ENCODE measurements at places on chromosomes 1 and 21. TPM values are rescaled to one million over a fixed set of nuclear protein-coding genes. Genes with fewer than 3 reads are reported as not detected.
A peak's percentile ranks its signal among the peaks of the same experiment; 100 is the strongest.

The PAQR6 gene
- polyA plus RNA-seq, result 1.3 TPM

The AGMAT gene
- 2.7 TPM for polyA plus RNA-seq

DNA sequence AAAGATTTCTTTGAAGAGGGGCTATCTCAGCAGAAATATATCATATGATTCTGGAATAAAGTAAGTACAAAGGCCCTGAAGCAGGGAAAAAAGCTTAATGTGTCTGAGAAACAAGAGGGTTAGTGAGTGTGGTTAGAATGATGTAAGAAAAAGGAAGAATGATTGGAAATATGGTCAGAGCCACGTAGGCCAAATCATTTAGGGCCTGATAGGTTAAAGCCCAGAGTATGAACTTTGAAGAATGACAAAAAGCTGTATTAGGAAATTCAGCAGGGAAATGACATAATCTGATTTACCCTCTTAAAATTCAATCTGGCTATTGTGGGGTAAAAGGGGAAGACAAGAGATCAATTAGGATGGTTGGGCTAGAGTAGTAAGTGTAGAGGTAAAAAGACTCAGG is 69.0 kb upstream of the MUTYH start:
- H3K4me3 ChIP-seq, result no peak overlapping the region
- DNase-seq, result no peak
- no peaks in the 10 kb centered on the region for H3K27me3 ChIP-seq
- H3K36me3 ChIP-seq, result no peaks in the 10 kb centered on the region
- peaks cover 58% of the 10 kb centered on the region for H3K4me1 ChIP-seq

The FCMR gene
- 931 TPM for polyA plus RNA-seq

GRCh38 chr21:21929789-21930188 is 931.6 kb downstream of the NCAM2 start:
- H3K27me3 ChIP-seq, result no peaks in the 10 kb centered on the region
- no peak for DNase-seq
- no peaks in the 10 kb centered on the region for H3K36me3 ChIP-seq
- no peak overlapping the region for H3K4me3 ChIP-seq
- no peaks in the 10 kb centered on the region for H3K4me1 ChIP-seq

DNA sequence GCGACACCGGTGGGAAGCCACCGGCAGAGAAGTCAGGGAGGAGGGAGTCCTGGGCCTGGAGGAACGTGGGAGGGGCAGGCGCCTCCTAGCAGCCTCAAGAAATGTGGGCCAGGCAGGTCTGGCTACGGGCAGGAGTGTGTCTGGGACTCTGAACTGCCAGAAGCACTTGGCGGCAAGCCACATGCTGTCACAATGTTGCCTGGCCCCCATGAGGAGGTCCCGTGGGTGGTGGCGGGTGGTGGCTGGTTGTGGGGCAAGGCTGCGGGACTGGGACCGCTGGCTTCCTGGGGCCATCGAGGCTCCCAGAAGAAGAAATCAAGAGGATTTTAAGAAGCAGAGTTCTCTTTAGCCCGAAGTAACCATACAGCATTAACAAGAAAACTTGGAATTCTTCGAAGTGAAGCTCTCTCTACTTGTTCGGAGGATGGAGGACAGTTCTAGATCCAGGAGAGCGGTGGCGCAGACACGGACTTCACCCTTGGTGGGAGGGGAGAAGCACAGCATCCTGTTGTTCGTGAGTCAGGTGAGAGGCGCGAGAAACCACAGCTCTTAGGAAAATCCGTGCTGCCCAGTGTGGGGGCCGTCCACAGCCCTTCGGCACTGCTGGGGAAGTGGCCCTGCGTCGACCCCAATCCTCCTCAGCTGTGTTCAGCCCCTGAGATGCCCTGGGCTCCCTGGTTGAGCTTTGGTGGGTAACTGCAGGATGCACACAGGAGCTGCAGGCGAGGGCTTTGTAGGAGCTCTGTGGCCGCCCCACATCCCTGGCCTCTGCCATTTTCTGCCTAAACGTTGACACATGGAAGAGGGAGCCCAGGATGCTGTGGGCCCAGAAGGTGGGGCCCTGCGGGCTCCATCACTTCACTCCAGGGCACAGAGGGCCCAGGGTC is 12.4 kb downstream of the SKI start:
- DNase-seq, result no peak
- peaks cover 18% of the 10 kb centered on the region for H3K4me1 ChIP-seq
- no peaks in the 10 kb centered on the region for H3K27me3 ChIP-seq
- H3K36me3 ChIP-seq, result peaks cover 29% of the 10 kb centered on the region
- no peak overlapping the region for H3K27ac ChIP-seq
- H3K4me3 ChIP-seq, result no peak overlapping the region

- H3K27me3 ChIP-seq, result no peaks in the 10 kb centered on the region
- no peaks in the 10 kb centered on the region for H3K36me3 ChIP-seq
- H3K27ac ChIP-seq, result peak overlapping the region; percentile 80
- H3K4me1 ChIP-seq, result peaks cover 72% of the 10 kb centered on the region
- no peak for DNase-seq
- no peak overlapping the region for H3K4me3 ChIP-seq
These were observed 22.6 kb upstream of the FCRL3 start for GRCh38 chr1:157723157-157723556.

GRCh38 chr1:89523572-89524368 is 859 bp upstream of the LRRC8B start:
- peak; percentile 88 for DNase-seq
- H3K36me3 ChIP-seq, result no peaks in the 10 kb centered on the region
- no peaks in the 10 kb centered on the region for H3K27me3 ChIP-seq
- peaks cover 23% of the 10 kb centered on the region for H3K4me1 ChIP-seq

The CDA gene
- polyA plus RNA-seq, result 0.64 TPM

The SZRD1 gene
- 92.4 TPM for polyA plus RNA-seq

DNA sequence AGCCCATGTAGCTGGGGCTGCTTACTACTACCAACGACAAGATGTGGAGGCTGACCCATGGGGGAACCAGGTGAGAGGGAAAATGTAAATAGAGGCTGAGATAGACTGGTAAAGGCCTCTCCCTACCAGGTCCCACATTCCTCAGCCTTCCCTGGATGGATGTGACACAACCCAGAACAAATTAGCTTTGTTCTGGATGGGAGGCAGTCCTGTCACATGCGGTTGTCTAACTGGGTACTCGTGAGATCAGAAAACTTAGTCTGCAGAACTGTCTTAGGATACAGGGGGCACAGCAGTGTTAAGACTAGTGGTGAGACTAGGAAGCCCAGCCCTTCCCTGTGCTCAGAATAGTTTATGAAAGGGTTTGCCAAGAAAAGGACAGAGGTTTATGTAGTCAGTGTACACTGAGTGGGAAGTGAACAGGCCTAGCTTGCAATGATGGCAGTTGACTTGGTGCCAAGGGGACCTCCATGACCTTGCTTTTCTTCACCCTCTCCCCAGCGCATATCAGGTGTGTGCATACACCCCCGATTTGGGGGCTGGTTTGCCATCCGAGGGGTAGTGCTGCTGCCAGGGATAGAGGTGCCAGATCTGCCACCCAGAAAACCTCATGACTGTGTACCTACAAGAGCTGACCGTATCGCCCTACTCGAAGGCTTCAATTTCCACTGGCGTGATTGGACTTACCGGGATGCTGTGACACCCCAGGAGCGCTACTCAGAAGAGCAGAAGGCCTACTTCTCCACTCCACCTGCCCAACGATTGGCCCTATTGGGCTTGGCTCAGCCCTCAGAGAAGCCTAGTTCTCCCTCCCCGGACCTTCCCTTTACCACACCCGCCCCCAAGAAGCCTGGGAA is 8.4 kb downstream of the MMACHC start:
- DNase-seq, result no peak
- peaks cover 2% of the 10 kb centered on the region for H3K36me3 ChIP-seq
- no peak overlapping the region for H3K27ac ChIP-seq
- no peak overlapping the region for H3K4me3 ChIP-seq
- no peaks in the 10 kb centered on the region for H3K4me1 ChIP-seq
- H3K27me3 ChIP-seq, result no peaks in the 10 kb centered on the region

The TACSTD2 gene
- 0.06 TPM for polyA plus RNA-seq

The LENEP gene
- not detected for polyA plus RNA-seq

The FCER1G gene
- polyA plus RNA-seq, result 10.8 TPM

The C1orf167 gene
- polyA plus RNA-seq, result 0.75 TPM

The STXBP3 gene
- polyA plus RNA-seq, result 28.4 TPM

DNA sequence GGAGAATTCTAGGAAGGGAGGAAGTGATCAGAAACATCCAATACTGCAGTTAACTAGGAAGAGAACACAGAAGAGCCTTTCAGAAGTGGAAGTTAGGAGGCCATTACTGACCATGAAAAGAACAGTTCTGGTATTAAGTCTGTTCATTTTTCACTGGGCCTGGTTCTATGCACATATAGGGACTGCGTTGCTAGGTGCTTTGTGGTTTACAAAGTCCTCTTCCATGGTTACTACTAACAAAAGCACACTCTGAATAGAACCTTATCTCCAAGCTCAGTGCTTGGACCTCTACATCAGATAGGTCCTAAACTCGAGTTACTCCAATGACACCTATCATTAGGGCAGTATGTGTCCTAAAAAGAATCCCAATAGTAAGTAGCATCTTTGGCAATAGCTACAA is 75.4 kb downstream of the RPAP2 start:
- H3K27ac ChIP-seq, result no peak overlapping the region
- no peak for DNase-seq
- no peak overlapping the region for H3K4me3 ChIP-seq

The NOS1AP gene
- not detected for polyA plus RNA-seq

DNA sequence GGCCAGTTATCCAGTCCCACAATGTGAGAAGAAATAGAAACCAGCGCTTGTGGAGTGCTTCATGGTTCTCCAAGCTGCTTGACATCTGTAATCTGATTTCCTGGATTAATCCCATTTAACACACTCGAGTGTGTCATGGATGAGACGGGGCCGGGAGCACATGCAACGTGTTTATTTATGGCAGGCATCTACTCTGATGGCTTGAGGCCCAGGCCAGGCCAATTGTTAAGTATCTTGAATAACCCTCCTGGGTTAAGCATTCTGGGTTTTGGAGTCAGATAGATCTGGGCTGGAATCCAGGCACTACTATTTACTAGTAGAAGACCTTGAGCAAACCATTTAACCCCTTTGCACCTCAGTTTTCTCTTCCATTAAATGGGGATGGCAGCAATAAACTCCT is 37.5 kb upstream of the LAPTM5 start:
- no peak for DNase-seq
- H3K4me1 ChIP-seq, result peaks cover 14% of the 10 kb centered on the region
- no peak overlapping the region for H3K27ac ChIP-seq
- H3K36me3 ChIP-seq, result no peaks in the 10 kb centered on the region

DNA sequence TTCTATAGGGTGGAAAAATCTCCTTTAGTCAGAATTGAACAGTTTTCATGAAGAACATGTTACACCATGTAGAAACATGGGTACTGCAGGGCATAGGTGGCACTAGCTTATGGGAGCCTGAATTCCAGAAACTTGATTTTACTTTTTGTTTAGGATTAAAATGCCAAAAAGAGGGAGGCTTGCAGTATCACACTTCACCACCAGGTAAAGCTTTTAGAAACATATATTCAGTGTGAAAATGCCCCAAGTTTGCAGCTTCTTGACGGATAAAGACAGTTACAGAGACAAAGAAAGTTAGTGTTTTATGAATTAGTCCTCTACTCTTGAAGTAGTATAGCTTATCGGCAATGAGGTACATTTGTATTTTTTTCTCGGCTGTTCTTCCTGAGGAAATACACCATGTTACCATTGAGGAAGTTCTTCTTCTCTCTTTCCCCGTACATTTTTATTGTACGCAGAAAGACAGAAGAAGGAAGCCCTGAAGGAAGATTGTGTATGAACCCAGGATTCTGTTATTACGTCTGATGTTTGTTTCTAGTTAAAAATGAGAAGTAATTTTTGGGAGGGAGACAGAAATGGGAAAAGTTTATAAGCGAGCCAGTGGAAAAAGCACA is 66.1 kb downstream of the PBX1 start:
- no peak for DNase-seq
- H3K36me3 ChIP-seq, result no peaks in the 10 kb centered on the region
- no peak overlapping the region for H3K27ac ChIP-seq
- H3K4me1 ChIP-seq, result no peaks in the 10 kb centered on the region
- no peaks in the 10 kb centered on the region for H3K27me3 ChIP-seq
- no peak overlapping the region for H3K4me3 ChIP-seq

The UBL4B gene
- polyA plus RNA-seq, result not detected

All from B cell (primary cell).